ENCODE measurements at places on chromosomes 13 and 19.

DNA sequence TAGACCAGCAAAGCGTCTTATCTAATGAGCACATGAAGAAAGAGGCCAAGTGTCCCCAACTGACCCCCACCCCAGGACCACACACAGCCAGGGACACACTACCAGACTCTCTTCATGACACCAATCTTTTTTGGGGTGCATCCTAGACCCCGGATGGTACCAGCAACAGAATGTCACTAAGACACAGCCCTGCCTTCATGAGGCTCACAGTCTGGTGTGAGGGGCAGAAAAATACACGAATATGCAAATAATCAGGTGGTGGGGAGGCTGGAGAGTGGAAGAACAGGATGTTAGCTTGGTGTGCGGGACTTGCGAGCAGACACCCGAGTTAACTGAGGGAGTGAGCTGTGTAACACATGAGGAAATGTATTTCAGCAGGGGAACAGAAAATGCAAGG lies 17.5 kb downstream of the AKT2 start:
- no peak for DNase-seq

DNA sequence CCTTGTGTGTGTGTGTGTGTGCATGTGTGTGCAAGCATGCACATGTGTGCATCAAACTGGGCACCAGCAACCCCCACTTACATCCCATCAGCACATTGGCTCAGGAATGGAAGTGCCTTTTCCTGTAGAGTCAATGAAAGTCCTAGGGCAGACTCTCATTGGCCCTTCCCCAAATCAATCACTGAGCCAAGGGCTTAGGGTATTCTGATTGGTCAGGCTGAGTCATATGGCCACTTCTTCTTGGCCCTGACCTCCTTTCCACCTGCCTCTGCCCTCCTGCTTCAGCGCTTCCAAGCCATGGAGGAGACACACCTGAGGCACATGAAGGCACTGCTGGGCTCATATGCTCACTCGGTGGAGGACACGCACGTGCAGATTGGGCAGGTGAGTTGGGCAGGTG lies 20.9 kb downstream of the FCHO1 start:
- no peak for DNase-seq

DNA sequence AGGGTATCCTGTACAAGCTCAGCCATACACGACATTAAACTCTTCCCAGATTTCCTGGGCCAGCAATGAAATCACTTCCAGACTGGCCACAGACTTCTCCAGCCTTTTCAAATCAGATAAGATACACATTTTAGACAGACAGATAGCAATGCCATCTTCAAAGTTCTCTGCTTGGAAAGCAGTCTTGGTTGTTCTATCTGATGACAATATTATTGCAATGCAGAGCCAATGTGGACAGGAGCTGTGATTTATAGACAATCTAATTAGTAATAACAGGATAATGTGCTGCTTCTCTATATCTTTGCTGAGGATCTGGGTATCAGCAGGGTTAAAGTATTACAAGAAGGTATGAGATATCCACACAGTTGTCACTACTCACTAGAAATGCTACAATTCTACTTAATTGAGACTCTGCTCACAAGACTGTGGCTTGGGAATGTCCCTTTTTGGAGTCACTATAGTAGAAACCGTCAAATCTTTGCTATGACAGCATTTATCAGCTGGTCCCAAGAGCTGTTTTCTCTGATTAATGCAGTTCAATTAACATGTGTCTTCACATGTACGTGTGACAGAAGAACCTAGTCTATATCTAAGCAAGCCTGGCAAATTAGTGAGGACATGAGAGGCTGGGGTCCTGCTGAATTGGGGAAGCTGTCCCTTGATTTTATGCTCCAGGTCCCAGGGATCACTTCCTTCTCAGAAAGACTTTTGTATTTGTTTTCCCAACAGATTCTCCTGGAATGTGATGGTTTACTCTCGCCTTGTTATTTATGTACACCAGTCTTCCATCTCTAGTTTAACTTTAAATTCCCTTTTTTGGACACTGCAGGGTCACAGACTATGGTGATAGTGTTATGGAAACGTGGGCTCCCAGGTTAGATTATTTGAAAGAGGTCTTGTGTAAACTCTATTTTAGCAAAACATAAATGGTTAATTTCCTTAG lies 68.8 kb downstream of the COL4A1 start:
- DNase-seq, result no peak

- DNase-seq, result no peak
These were observed 4.1 kb upstream of the TMEM161A start for GRCh38 chr19:19142347-19142746.

GRCh38 chr19:49142866-49143335 lies 12.3 kb downstream of the HRC start:
- peak; percentile 96 for DNase-seq

DNA sequence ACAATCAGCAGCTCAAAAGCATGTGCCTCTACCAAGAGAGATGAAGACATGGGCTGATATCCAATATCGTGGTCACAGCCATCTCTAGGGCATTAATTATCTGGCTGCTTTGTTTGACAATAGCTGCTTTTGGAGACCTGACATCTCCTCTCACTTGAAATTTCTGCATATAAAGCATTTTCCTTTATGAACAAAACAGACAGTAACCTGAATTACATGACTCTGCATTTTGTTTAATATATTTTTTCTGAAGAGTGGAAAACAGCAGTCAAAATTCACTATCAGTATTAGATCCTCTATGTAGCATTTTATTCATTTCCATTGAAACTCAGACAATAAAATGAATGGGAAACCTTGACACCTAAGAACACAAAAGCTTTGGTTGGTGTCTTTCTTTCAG lies 42.4 kb upstream of the ESD start:
- DNase-seq, result no peak

- DNase-seq, result peak; percentile 86
These were observed 26.7 kb upstream of the ISYNA1 start for GRCh38 chr19:18464646-18465045.

DNA sequence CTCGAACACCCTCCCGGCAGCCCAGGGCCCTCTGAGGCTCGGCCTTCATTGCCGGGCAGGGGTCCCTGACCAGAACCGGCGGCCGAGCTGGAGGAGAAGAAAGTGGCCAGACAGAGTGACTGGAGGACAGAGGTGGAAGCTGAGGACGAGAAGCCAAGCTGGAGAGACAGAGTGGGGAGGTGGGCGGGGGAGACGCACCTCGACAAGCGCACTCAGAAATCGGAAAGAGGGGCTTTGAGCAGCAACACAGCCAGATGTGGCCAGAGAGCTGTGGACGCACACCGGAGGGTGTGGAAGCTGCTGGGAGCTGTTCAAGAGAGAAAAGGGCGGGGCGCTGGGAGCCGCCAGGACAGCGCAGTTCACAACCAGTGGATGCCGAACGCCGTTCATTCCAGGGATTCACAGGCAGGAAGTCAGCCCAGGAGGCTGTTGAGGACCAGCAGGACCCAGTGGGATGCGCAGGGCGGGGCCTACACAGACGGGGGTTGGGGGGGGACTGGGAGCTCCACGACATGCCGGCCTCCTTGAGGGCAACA lies 28.2 kb upstream of the C13orf46 start:
- DNase-seq, result no peak

GRCh38 chr13:39776439-39776838 lies 121.0 kb downstream of the COG6 start:
- peak; percentile 37 for DNase-seq

- DNase-seq, result no peak
These were observed 778.7 kb downstream of the OLFM4 start for GRCh38 chr13:53807251-53807834.

GRCh38 chr19:20413705-20414104 lies 151.9 kb downstream of the ZNF737 start:
- no peak for DNase-seq

- DNase-seq, result no peak
These were observed 524 bp downstream of the RUBCNL start for GRCh38 chr13:46386392-46387063.

DNA sequence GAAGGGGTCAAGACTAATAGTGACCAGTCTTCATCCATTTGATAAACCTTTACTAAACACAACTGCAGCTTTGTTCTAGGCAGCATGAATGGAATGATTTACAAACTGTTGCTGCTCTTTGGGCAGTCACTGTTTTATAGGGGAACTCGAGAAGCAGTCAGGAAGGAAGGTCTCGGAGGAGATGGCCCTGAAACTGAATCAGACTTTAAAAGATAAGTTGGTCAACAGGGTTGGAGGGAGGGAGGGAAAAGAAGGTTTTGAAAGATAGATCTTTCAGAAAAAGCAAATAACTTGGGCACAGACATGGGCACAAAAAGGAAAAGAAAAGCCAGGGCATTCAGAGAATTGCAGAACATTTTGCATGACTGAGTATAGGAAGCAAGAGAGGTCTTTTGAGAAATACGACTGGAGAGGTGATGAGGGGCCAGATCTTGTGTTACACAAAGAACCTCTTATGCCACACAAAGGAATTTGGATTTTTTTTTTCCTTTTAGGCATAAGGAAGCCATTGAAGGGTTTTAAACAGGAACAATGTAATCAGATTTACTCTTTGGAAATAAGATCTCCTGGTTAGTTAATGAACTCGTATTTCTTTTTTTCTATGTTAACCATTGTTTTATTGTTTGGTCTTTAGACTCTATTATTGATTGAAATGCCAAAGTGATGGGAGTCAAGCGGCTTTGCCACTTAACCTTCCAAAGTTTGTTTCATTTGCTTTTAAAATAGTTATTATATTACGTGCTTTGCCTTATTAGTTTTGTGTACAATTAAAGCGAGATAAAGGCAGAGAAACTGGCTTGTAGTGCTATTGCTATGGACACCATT lies 37.5 kb upstream of the SACS start:
- DNase-seq, result no peak

DNA sequence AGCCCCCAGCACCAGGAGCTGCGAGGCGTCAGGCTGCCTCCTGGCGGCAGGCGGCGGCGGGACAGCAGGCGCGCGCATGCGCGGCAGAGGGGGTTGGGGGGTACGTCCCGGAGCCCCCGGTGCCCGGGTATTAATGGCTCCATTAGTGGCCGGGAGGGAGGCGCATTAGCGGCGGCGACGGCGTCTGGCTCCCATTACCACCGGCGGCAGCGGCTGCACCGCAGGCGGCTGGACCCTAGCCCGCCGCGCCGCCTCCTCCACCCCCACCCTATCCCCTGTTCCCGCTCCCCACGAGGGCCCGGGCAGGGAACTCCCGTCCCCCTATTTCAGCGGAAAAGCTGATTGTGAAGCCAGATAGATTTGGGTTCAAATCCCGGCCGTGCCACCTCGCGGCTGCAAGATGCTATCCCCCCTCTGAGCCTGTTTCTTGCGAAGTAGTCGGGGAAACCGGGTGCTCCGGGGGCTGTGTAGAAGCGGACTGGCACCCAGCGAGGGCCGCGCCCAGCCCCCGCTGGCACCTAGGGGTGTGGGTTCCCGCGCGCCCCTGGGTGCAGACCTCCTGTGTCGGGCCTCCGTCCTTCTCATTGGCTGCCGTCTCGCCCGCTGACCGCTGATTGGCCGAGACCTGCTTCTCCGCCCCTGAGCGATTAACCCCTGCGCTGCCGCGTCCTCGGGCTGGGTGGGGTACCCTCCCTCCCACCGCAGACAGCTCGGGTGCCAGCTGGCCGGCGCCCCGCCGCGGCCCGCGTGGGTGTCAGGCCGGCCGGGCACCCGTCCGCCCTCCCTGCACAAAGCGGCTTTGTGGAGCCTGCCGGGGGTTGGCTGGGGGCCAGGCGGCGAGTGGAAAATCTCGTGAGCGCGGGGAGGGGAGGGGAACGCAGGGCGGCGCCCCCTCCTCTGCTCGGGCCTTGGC lies 11.1 kb downstream of the CIC start:
- peak; percentile 98 for DNase-seq

DNA sequence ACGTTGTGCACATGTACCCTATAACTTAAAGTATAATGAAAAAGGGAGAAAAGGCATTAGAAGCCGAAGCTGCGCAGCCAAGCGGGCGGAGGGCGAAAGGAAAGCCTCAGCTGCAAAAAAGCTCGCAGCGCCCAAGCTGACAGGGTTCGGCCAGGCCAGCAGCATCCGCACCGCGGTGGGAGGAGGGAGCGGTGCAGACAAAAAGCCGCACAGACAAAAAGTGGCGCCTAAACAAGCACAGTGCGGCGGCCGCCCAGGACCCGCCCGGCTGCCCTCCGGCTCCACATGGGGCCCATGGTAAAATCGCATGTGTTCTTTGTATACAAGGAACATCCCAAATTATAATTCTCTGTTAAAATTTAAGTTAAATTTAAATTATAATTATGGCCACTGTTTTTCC lies 42.4 kb downstream of the PSG3 start:
- DNase-seq, result no peak

DNA sequence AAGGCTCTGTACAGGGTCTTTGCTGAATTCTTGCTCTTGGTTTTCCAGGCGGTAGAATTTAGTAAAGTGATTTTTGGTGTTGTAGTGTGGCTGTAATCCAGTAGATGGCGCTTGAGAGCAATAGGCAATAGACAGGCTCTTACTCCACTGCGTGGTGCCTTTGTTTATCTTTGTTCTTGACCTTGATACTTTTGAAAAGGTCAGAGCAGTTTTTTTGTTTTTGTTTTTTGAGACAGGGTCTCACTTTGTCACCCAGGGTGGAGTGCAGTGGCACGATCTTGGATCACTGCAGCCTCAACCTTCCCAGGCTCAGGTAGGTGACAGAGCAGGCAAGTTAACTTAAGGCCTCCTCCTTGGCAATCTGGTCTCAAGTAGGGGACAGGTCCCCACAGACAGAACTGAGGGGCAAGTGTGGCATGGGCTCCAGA lies 12.2 kb upstream of the LILRA5 start:
- peak; percentile 49 for DNase-seq

DNA sequence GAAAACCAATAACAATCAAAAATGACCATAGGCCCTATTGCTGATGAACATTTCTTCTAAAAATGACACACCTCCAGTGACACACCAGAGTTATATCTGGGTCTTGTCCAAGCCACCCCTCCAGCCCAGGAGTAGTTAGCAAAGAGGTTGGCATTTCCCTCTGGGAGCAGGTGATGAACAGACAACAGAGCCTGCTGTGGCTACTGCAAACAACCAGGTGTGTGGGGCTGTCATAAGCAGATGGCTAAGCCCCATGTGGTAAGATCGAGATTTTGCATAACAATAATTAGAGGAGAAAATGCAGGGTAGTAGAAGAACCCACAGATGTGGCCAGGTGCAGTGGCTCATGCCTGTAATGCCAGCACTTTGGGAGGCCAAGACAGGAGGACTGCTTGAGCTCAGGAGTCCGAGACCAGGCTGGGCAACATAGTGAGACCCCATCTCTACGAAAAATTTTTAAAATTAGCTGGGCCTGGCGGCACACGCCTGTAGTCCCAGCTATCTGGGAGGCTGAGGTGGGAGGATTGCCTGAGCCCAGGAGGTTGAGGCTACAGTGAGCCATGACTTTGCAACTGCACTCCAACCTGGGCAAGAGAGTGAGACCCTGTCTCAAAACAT lies 5.0 kb downstream of the XRCC1 start:
- DNase-seq, result no peak

- no peak for DNase-seq
These were observed 352.0 kb downstream of the MYO16 start for GRCh38 chr13:108981407-108981806.

DNA sequence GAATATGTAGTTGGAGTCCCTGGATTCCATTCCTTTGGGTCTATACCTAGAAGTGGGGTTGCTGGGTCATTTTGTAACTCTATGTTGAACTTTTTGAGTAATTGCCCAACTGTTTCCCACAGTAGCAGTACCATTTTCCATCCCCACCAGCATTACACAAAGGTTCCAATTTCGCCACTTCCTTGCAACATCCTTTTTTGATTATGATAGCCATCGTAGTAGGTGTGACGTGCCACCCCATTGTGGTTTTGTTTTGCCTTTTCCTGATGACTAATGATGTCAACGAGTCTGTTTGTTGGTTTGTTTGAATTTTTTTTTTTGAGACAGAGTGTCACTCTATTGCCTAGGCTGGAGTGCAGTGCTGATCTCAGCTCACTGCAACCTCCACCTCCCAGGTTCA lies 3.3 kb upstream of the PEX11G start:
- DNase-seq, result no peak

- peak; percentile 64 for DNase-seq
These were observed 48.0 kb upstream of the ADGRE5 start for GRCh38 chr19:14333101-14333871.

Measured in AG08396 (cell line).